ENCODE measurements at places on chromosomes 12 and 14. TPM values are rescaled to one million over a fixed set of nuclear protein-coding genes. Genes with fewer than 3 reads are reported as not detected.

GRCh38 chr12:65879878-65880277 is 55.6 kb downstream of the HMGA2 start:
- DNase-seq, result no peak

- DNase-seq, result no peak
These were observed 47.3 kb downstream of the PRKAB1 start for GRCh38 chr12:119715268-119715620.

DNA sequence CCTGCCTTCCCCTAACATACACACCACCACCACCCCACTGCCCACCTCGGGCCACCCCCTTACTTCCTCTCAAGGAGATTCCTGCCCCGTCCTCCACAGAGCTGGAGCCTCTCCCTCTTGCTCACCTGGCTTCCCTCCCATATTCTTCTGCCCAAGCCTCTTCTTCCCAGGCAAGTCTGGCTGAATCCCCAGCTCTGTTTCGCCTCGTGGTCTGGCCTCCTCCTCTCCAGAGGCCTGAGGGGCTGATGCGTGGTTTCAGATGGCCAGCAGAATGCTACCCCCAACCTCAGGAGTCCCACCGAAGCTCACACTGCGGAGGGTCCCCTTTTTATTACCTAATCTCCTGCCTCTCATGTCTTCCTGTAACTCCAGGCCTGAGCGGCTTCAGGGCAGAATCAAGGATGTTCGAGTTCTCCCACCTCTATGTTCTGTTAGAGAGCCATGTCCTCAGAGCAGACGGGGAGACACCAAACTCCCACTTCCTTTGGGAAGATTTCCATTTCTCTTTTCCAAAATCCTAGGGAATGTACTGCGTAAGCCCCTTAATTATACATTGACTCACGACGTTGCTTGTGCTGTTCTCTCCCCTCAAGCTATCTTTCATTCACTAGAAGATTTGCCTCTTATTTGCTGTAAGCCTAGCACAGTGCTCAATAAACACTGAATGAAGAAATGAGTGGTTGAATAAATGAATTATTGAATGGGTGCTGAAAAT is 33.9 kb upstream of the LTBP2 start:
- DNase-seq, result no peak

GRCh38 chr12:124469193-124469888 is 98.1 kb downstream of the NCOR2 start:
- no peak for DNase-seq

DNA sequence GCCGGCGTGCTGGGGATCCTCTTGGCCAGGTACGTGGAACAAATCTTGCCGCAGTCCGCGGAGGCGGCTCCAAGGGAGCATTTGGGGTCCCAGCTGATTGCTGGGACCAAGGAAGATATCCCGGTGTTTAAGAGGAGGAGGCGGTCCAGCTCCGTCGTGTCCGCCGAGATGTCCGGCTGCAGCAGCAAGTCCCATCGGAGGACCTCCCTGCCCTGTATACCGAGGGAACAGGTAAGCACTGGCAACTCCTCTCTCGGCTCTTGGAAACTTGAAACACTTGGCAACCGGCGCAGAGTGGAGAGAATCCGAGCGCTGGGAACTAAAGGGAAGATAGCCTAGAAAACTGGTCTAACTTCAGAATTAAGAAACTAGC is 1.7 kb downstream of the PDE3A start:
- DNase-seq, result no peak

DNA sequence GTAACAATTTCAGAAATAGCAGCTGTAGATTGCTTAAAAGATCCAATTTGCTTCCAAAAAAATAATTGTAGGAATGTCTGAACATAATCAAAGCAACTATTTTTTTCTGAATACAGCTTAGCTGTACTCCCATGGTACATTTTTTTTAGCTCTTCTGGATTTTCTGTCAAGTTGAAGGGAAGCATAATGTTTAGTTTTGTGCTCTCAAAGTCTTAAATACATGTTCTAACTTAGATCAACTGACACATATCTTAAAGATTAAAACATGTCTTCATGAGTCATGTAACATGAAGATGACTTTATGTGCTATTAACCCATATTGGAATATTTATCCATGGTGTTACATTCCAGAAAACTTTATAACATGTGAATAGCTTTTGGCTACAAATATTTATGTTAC is 255.7 kb downstream of the BTG1 start:
- DNase-seq, result no peak

GRCh38 chr12:67740711-67741110 is 92.2 kb downstream of the DYRK2 start:
- no peak for DNase-seq

- no peak for DNase-seq
These were observed 354.2 kb downstream of the TMEM132D start for GRCh38 chr12:129549656-129550055.

DNA sequence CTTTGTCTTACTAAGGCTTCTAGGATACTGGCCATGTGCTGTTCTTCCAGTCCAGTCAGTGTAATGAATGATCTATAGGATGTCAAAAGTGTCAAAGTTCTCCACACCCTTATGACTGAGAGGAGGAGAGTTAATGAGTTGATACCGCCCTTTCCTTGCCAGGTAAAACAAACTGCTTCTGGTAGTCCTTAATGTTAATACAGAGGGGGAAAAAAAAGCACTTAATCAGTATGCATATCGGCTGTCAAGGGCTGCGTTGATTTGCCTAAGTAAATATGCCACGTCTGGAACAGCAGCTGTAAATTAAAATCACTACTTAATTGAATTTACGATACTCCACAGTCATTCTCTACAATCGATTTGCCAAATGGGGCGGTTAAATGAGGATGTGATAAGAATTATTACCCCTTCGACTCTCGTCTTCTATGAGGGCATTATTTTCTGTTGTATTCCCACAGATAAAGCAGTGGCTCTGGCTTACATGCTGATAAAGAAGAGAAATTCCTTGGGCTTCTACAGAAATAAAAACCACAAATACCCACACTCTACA is 416.0 kb downstream of the KCNH5 start:
- no peak for DNase-seq

DNA sequence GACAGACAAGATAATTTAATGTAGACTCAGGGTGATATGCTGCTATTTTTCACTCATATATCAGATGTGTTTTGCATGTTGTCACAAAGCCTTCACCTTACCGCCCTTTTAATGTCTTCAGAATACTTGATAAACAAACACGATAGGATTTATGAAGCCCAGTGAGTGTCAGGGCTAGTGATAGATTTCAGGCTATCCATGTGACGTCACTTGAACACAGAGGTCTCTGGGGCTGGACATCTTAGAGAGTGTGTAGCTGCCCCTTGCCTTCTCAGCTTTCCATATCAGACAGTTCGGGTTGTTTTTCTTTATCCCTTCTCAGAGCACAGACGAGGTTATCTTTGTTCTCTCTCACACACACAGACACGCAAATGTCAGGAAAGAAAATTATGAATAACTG is 105.3 kb upstream of the GSC start:
- DNase-seq, result no peak

DNA sequence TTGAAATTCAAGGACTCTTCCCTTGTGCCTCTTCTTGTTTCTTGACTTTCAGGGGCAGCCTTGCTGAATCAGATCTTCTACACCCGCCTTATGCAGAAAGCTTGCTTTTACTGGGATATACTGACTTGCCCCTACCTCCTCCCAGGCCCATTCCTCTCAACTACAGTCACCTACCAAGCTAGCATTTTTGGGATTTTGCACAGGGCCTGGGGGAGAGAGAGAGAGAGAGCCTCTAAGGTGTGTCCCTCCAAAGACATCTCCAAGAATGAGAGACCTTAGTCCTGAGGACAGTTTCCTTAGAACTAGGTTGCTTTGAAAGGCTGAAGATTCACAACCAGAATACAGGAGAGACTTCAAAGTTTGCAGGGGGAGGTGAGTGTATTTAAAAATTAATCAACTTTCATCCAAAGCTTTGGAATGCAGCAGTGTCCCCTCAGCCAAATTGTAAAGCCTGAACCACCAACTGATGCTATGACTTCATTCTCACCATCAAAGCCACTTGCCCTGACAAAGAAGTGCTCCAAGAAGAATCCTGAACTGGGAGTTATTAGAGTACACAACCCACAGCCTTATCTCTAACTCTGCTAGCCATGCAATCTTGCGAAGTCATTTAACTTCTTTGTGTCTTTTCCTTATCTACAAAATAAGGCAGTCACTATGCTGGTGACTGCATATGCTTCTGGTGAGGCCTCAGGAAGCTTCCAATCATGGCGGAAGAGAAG is 96.1 kb upstream of the EGLN3 start:
- DNase-seq, result no peak

DNA sequence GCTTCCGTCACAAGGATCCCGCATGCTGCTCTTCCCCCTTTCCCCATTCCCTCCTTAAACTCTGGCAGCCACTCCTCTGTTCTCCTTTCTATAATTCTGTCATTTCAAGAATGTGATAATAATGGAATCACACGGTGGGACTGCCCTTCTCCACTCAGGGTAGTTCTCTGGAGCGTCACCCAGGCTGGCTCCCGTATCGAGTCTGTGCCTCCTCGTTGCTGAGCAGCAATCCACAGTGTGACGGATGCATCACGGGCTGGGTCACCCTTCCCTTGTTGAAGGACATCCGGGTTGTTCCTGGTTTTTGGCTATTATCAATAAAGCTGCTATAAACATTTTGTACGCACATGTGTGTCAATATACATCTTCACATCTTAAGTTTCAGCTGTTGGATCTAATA is 5.7 kb upstream of the SYNE3 start:
- no peak for DNase-seq

DNA sequence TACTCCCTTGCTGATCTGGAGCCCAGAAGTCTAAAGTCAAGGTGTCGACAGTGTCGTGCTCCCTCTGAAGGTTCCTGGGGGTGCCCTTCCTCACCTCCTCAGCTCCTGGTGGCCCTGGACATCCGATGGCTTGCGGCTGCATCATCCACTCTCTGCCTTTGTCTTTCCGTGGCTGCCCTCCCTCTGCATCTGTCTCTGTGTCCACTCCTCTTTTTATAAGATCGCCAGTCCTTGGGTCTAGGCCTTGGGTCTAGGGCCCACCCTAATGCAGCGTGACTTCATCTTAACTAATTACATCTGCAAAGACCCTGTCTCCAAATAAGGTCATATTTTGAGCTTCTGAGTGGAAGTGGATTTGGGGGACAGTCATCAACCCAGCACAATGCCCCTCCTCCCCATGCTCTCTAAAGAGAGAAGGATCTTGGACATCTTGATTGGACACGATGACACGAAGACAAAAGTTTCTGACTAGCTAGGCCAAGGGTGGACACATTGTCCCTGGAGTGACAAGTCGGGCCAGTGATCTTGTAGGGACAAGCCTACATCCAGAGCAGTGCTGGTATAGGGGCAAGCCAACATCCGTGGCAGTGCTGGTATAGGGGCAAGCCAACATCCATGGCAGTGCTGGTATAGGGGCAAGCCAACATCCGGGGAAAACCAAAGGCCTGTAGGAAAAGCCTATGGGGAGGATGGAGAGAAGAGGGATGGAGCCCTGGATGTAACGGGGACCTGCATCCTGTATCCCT is 93.9 kb upstream of the DIO3 start:
- DNase-seq, result no peak

- no peak for DNase-seq
These were observed 22.9 kb downstream of the KIF21A start for GRCh38 chr12:39420043-39420442.

DNA sequence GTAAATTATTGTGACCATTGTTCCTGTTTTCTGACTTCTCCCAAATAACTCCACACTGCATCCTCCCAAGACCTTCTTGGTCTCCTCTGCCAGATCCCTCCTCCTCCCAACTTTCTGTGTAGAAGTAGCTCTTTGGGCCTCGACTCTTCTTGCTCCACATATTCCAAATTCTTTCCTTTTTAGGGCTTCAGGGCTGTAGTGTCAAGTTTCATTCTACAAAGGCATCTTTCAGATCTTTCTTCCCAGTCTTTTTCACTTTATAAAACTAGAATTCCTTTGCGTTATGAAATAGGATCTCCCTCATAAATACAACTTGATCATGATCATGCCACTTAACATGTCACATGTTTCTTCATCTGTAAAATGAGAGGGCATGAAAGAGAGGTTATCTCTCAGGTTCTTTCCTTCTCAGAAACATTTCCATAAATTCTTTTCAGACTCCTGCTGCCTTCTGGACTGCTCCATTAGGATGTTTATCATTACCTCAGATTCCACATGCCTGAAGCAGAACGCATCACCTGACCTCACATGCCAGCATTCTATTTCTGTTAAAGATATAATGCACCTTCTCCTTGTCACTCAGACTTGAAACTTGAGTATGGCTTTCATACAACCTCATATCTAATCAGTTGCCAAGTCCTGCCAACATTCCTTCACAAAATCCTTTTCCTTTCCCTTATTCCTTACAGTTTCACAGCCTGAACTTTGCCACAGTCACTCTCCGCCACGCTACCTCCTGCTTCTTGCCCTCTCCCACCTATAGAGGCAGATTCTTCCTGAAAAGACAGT is 8.5 kb downstream of the SLC38A1 start:
- no peak for DNase-seq

GRCh38 chr14:101017209-101017608 is 113.7 kb upstream of the RTL1 start:
- DNase-seq, result no peak

The KERA gene
- not detected for total RNA-seq

The PLCZ1 gene
- not detected for total RNA-seq

The SLC25A47 gene
- total RNA-seq, result not detected

The PFKM gene
- 33.9 TPM for total RNA-seq

The CLBA1 gene
- total RNA-seq, result 17.1 TPM

The RNASE11 gene
- total RNA-seq, result not detected

The HAL gene
- total RNA-seq, result 0.21 TPM

The AHSA1 gene
- 109 TPM for total RNA-seq

The TBC1D30 gene
- 3.7 TPM for total RNA-seq

All from kidney epithelial cell (primary cell).